ENCODE measurements at places on chromosomes 16 and 17.
A peak's percentile ranks its signal among the peaks of the same experiment; 100 is the strongest.

GRCh38 chr17:45883063-45883462 is 11.3 kb upstream of the MAPT start:
- no peak for DNase-seq

- peak; percentile 37 for DNase-seq
Observed at GRCh38 chr17:39926588-39927100, 757 bp downstream of the ORMDL3 start.

DNA sequence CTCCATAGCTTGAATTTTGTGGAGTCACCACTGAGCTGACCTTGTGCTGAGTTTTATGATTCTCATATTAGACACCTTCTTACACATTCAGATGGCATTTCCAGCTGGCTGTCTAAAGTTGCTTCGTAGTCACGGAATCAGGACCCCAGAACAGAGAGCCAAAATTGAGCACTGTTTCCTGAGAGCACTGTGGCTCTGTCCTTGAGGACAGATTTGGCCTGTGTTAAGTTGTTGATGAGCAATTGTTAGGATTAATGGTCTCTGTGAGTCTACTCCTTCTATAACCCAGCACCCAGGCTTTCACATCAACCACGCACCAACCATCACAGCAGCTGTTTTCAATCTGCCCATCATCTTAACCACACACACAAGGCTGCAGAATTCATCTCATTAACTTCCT is 277.5 kb upstream of the HSBP1 start:
- no peak for DNase-seq

DNA sequence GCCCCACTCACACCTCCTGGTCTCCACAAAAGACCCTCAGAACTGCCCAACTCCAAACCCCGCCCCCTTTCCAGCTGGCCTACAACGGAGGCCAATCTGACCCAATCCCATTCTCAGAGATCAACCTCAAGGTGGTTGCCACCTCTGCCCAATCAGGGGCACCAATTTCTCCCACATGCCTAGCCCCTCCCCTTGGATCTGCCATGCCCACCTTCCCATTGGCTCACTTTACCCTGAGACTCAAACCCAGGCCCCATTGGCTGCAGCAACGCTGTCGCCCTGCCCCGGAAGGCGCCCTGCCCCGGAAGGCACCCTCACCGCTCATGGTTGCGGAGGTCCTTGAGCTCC is 10.6 kb downstream of the ZNF668 start:
- no peak for DNase-seq

DNA sequence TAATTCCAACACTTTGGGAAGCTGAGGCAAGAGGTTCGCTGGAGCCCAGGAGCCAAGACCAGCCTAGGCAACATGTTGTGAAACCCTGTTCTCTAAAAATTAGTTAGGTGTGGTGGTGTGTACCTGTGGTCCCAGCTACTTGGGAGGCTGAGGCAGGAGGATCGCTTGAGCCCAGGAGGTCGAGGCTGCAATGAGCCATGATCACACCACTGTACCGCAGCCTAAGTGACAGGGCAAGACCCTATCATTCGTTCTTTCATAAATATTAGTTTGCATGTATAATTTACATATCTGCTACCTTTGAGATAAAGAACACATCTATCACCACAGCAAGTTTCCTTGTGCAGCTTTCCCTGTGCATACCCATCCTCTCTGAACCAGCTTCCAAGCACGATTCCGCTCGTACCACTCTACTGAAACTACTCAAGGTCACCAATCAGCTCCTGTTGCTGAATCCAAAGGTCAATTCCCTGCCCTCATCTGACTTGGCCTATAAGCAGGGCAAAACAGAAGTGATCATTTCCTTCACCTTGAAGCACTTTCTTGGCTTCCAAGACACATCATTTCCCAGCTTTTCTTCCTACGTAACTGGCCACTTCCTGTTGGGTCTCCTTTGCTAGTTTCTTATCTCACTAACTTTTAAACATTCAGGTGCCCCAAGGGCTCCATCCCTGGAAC is 49.1 kb downstream of the GRB2 start:
- no peak for DNase-seq

- DNase-seq, result no peak
Observed at GRCh38 chr17:43456661-43457361, 27.0 kb upstream of the DHX8 start.

DNA sequence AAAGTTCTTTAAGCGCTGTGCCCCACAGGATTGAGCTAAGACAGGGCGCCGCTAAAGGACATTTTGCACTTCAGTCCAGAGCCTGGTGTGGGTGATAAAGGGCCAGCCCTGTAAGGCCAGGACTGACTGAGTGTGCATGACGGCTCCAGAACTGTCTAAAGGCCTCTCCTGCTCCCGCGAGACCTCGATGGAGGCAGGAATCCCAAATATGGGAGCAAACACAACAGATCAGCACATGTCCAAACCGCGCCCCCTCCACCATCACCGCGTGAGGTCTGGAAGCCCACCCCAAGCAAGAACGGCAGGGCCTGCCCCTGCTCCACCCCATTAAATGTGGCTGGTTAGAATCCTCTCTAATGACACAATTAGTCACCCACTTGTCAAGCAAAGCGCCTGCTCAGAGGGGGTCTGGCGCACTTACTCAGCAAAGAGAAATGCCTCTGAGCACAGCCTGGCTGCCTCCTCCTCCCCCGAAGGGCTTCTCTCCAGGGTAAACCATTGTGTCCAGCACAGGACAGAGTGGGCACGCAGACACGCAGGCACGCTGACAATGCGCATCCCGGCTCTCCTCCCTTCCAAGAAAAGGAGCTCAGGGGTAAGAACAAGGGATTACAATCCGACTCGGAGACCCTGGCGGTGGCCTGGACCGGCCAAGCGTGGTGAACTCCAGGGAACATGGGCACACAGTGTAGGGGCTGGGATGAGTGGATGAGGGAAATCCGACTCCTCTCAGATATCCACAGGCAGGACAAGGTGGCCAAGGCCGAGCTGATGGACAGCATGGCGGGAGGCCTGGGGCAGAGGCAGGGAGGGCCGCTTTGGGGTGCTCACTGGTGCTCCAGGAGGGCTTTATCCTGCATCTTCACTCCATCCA is 1.5 kb downstream of the MXRA7 start:
- no peak for DNase-seq

DNA sequence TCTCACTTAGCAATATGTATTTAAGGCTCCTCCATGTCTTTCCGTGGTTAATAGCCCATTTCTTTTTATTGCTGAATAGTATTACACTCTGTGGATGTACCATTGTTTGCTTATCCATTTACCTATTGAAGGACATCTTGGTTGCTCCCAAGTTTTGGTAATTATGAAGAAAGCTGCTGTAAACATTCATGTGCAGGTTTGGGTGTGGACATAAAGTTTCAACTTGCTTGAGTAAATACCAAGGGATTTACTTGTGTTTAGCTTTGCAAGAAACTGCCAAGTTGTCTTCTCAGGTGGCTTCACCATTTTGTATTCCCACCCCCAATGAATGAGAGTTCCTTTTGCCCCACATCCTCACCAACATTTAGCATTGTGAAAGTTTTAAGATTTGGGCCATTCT is 9.5 kb downstream of the LRRC36 start:
- DNase-seq, result no peak

DNA sequence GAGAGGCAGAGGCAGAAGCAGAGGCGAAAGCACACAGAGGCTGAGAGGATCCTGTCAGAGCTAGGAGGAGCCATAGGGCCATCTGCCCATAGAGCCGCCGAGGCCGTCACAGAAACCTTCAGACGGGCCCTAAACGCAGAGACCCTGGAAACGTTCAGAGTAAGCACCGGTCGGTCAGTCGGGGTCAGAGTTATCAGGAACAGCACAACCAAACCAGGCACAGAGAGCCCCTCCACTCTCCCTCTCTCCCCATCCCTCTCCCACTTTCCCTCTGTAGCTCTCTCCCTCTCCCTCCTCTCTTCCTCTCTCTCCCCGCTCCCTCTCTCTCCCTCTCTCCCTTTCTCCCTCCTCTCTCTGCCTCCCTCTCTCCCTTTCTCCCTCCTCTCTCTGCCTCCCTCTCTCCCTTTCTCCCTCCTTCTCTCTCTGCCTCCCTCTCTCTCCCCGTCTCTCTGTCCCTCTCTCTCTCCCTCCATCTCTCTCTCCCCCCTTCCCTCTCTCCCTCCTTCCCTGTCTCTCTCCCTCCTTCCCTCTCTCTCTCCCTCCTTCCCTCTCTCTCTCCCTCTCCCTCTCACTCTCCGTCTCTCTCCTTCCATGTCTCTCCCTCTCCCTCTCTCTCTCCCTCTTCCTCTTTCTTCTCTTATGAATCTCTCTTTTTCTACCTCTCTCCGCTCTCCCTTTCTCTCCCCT is 138.9 kb downstream of the C16orf95 start:
- no peak for DNase-seq

GRCh38 chr17:66711401-66711800 is 123.5 kb upstream of the CACNG5 start:
- DNase-seq, result no peak

DNA sequence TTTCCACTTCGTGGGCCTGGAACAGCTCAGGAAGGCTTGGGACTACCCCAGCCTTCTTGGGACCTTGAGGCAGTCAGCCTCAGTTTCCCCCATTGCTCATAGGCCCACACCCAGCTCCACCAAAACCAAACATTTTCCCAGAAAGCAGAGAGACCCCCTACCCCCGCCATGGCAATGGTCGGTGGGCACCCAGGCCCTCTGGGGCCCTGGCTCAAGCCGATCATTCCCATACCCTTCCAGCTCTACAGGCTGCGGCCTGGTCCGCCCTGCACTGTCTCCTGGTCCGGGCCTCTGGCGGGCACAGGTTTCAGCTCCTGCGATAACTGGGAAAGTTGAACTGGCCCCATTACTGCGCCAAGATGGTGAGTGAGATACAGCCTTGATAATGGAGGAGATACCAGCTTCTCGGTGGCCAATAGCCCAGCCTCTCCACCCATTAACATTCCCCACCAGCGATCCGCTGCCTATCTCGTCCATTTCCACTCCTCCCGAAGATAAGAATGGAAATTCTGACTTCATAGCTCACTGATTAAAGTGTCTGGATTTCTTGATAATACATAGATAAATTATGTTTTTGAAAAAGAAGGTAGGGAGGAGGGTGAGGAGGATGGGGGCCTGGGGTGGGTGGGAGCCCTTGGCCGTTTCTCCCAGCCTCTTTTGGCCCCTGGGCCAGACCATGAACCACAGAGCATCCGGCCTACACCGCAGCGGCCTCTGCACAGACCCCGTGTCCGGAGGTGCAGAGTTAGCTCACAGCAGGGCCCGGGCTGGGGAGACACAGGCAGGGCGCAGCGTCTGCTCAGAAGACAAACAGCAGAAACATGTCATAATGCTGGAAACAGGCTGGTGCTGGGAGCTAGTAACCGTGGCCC is 11.6 kb downstream of the ZFPM1 start:
- DNase-seq, result no peak

DNA sequence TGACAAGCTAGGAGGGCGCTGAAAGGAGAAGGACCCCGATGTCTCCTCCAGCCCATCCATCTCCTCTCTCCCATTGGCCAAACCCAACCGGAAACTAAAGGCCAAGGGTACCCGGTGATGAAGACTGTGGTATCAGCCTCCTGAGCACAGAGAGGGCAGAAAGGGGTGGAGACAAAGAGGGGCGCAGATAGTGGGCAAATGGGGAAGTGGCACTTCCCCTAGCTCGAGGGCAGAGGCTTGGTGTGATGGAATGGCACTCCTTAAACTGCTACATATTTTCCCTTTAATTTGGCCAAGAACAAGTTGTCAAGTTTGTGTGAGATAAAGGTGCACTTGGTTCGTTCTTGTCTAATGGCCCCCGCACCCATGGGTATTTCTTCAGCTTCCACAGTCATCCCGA is 27.8 kb downstream of the IL4R start:
- DNase-seq, result no peak

- DNase-seq, result peak; percentile 66
Observed at GRCh38 chr16:3431779-3432219, 11.5 kb downstream of the ZNF597 start.

GRCh38 chr17:2192367-2193057 is 111.1 kb downstream of the SMG6 start:
- peak; percentile 64 for DNase-seq

GRCh38 chr16:11880007-11880406 is 28.7 kb upstream of the RSL1D1 start:
- no peak for DNase-seq

DNA sequence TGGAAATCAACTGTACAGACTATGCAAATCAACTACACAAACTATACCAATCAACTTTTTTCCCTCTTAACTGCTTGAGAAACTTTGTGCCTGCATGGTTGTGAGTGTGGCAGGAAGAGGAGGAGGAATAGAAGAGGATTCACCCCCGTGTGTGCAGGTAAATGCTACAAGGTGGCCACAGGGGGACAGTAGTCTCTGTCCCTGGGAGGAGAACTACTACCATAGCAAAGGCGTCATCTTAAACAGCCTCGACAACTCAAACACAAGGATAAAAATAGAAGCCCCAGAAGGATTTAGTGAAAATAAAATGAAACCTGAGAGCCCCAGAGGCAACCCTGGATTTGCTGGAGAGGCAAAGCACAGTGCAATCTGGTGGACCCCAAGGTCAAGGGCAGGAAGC is 199.5 kb upstream of the DYNLRB2 start:
- DNase-seq, result no peak

GRCh38 chr17:80461528-80462160 is 14.8 kb downstream of the NPTX1 start:
- DNase-seq, result no peak

GRCh38 chr16:76197900-76198299 is 79.3 kb upstream of the CNTNAP4 start:
- no peak for DNase-seq

DNA sequence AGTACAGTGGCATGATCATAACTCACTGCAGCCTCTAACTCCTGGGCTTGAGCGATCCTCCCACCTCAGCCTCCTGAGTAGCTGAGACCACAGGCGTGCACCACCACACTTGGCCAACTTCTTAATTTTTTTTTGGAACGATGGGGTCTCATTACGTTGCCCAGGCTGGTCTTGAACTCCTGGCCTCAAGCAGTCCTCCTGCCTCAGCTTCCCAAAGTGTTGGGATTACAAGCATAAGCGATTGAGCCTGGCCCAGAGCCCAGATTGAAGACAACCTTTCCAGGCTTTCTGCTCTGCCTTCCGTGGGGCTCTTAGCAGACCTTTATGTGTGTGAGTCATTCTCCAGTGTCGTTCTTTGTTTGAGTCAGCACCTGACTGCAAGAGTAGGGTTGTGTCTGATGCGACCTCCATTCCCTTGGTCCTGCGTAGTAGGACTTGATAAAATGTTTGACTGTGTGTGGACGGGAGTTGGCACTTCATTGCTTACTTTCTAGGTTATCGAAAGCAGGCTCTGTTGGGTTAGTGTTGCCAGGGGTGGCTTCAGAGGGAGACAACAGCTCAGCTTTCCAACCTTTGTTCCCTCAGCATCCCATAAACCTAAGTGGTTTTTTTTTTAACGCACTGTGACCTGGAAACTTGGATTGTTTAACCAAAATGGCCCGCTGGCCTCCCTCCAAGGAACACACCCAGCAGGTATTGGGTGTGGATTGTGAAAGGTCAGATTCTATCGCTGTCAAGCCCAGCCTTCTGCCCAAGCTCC is 26.4 kb downstream of the EEF2K start:
- DNase-seq, result peak; percentile 14

All from stimulated activated CD8-positive, alpha-beta memory T cell treated with anti-CD3 and anti-CD28 coated beads, Interleukin-15, amount 100 ng/mL, for 48 hours (primary cell).